ENCODE measurements at places on chromosomes 5 and 9.

DNA sequence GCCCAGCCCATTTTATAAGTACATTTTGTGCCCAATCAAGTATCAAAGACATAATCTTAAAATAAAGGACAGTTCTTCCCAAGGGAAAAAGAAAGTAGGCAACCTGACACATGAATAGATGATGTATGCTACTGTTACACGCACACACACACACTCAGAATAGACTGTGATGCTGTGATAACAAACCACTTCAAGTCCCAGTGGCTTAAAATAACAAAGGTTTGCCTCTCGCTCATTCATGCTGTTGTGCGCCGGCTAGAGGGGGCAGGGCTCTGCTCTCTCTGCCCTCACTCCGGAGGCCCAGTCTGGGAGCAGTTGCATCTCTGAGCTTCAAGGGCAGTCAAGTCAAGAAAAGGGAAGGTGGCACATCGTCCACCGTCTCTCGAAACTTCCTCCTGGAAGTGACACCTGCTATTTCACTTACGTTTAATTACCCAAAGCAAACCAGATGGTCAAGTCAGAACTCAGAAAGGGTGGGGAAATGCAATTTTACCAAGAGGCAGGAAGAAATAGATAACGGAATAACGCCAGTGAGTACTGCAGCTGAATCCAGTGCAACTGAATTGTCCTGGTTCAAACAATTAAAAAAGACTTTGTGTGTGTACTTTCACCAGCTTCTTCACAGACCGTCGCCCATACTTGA lies 43.3 kb downstream of the ANKRD33B start:
- no peak for DNase-seq

- DNase-seq = no peak
These were observed 48.0 kb downstream of the GRAMD2B start for GRCh38 chr5:126471247-126471646.

- DNase-seq = no peak
These were observed 3.4 kb downstream of the NPM1 start for GRCh38 chr5:171390883-171391677.

GRCh38 chr9:111099199-111100008 lies 61.1 kb upstream of the LPAR1 start:
- no peak for DNase-seq

DNA sequence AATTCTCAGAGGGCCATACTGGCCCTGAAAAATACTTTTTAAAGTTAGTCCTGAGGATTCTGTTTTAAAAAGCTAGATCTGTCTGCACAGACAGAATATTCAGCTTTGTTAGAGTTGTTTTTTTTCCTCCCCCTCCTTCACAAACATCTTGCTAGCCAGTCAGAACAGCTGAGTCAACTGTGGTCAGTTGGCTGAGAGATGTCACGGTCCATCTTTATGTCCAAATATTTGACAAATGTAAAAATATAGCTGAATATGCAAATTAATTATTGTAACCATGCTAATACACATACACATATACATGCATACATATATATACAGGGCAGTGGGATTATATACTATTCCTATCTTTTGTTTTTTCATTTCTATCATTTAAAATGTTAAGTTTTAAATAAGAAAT lies 33.9 kb downstream of the UNC13B start:
- no peak for DNase-seq

GRCh38 chr9:23677446-23677845 lies 148.6 kb downstream of the ELAVL2 start:
- no peak for DNase-seq

DNA sequence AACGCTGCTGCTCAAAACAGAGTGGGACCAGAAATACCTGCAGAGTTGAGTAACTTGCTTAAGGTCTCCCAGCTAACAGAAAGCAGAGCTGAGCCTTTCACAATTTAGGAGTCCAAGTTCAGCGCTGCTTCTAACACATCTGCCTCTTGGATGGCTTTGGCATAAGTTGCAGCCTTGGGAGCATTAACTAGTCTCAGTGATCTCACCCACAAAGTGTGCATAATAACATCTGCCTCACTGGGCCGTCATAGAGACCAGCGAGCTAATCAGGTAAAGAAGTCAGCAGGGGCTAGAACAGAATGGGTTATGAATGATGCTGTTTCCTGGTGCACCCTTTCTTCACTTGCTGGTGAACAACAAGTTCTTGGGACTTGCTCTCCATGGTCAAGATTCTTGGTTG lies 36.5 kb downstream of the WWC1 start:
- DNase-seq = no peak

GRCh38 chr5:43008363-43009153 lies 31.6 kb downstream of the ANXA2R start:
- peak; percentile 85 for DNase-seq

GRCh38 chr9:27183701-27184100 lies 74.7 kb downstream of the TEK start:
- DNase-seq = no peak

GRCh38 chr5:95581576-95581975 lies 26.7 kb downstream of the ARSK start:
- no peak for DNase-seq

GRCh38 chr5:59158165-59158564 lies 575.3 kb downstream of the RAB3C start:
- no peak for DNase-seq

DNA sequence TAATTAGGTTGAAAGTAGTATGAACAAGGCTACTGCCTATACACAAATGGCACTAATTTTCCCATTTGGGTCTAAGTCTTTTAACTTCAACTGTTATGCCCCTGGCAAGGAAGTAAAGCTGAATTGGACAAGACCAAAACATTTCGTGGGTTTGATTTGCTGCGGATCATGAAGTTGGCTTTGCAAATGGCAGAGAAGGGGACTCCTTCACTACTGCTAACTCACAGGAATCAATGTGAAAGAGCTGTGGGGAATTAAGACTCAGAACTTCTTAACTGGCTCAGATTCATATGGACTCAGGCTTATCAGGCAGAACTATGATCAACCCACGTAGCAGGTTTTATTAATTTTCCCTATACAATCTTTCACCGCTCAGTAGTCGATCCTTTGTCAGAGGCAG lies 73.8 kb upstream of the IFNE start:
- DNase-seq = no peak

- DNase-seq = no peak
These were observed 78.5 kb downstream of the C9orf152 start for GRCh38 chr9:110129425-110129824.

- no peak for DNase-seq
These were observed 62.8 kb downstream of the TLE1 start for GRCh38 chr9:81626511-81626910.

DNA sequence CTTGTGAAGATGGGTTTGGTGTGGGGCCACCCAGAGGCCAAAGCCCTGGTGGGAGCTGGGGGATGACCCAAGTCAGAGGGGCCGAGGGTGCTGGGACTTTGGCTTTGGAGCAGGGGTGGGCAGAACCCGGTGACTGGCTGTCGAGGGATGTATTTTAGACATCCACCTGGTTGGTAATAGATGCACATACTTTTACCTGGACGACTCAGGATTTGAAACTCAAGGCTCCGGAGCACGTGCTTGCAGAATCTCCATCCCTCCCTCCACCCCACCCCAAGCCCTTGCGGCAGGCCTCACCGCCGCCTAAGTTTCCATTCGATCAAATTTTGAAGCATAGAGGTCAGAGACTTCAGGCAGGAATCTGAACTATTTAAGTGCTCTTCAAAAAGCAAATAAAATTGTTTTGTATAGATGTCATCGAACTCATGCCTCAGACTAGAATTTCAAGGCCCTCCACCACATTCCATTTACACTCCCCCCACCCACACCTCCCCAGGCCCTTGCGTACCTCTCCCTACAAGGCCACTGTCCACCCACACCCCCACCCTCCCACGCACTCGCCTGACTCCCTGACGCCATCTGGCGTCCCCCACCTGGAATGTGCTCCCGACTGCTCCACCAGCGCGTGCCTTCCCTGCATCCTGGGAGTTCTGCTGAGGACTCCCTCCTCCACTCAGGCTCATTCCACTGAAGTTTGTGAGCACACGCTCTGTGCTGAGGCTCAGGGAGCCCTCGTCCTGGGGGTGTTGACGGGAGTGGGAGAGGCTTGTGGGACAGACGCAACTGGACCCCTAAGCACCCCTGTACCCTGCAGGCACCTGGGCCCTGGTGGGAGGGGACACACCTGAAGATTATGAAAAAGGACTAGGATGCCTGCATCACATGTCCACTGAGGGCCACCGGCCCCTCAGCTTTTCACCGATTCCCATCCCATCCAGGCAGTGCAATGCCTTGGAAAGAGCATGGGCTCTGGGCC lies 56.4 kb upstream of the RPL26L1 start:
- no peak for DNase-seq

- no peak for DNase-seq
These were observed 4.7 kb upstream of the TTLL11 start for GRCh38 chr9:122097679-122098315.

DNA sequence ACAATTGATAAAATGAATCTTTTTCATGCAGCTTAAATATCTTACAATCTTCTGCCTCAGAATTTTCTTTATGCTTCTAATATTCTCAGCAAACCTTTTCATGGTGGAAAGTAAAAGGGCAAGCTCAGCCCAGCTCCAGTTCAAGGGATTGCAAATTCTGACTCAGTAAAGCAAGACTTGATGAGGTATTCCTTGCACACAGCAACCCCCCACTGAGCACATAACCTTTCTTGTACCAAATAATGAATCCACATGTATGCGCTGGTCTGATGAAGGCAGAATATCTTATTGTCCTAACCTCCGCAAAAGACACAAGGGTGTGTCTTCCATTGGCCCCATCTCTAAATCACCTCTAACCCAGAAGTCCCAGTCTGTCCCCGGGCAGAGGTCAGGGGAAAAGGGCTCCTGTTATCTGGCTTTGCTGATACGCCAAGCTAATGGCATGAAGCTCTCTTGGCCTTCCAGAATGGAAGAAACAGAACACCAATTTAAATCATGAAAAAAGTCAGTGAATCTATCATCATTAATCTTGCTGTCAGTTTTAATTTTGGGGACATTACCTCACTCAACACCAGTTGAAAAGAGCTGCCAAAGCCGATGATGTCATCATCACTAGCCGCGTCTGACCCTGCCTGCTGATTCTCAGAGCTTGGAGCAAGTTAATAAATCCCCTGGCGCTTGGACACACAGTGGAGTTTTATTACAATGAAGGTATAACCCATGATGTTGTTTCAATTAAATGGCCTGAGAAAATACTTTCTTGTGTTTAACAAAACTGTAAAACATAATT lies 592.5 kb upstream of the CLINT1 start:
- DNase-seq = no peak

DNA sequence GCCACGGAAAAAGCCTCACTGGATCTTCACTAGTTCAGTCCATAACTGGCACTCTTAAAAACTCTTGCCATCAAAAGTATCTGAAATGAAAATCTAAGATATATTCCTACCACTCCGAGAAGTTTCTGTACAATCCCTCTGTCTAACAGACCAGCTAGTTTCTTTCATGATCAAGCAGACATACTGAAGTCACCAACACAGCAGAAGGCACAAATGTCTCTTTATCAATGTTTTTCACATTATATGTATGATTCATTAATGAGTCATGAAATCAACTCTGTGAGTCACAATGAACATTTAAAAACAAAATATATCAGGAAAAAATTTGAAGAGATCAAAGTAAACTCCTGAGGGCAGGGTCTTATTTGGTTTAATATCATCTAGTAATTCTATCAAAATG lies 50.8 kb downstream of the F2R start:
- no peak for DNase-seq

GRCh38 chr9:108997112-108997511 lies 16.2 kb downstream of the CTNNAL1 start:
- DNase-seq = no peak
